ENCODE measurements at places on chromosomes 6 and 20.

- DNase-seq = no peak
These were observed 2.3 kb upstream of the PRIM2 start for GRCh38 chr6:57315111-57315510.

- DNase-seq = no peak
These were observed 68.5 kb downstream of the PLEKHG1 start for GRCh38 chr6:150667977-150668716.

DNA sequence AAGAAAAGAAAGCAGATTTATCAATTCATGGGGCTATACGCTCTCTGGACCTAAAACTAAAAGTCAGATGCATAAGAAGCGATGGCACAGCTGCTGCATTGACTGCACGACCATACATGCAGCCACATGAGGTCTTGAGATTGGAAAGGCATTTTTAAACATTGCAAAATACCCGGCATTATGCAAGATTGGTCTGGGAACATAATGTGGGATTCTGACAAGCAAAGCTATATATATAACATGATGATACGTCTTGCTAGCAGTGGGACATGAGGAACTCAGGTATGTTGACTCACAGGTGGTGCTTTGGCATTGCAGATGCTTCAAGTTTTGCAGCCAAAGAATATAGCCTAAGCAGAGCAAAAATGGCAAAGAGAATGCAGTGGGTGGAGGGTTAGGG lies 55.1 kb downstream of the SAMD3 start:
- no peak for DNase-seq

GRCh38 chr6:62446647-62447316 lies 160.8 kb upstream of the KHDRBS2 start:
- no peak for DNase-seq

DNA sequence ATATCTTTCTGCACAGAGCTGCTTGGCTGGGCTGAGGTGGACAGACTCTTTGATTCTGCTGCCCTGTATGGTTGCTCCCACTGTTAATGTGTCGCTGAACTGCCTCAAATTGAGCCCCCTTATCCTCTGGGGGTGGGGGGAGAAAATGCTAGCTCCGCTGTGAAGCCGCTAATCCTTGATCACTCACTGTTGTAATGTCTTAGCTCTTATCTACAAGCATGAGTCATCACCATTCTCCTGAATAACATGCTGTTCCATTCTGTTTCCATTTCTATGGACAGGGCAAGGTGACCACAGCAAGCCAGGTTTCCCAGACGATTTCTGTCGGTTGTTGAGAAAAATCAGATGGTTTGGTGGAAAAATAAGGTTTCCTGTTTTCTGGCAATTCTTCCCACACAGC lies 218.4 kb upstream of the GGTLC1 start:
- DNase-seq = no peak

DNA sequence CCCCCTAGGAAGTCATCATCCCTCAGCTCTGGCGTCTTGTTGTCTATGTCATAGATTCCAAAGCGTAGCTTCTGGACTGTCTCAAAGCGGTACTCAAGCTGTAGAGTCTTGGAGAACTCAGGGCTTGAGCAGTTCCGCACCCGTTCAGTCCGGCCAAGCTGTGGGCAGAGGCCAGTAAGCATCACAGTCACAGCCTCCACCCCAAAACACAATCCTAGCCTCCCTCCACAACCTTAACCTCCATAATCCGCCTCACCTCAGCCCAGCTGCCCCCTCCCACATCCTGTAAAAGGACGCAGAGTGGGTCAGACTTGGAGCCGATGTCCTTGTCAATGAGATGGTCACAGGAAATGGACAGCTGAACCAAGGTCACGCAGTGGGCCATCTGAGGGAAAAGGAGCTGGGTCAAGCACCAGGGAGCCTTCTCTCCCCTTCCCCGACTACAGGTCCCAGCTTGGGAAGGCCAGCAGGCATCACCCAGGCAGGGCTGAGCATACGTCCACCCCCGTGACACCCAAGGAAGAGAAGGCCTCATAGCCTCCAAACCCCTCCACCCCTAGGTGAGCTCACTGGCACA lies 17.0 kb downstream of the SPAG4 start:
- no peak for DNase-seq

GRCh38 chr6:150613269-150613668 lies 13.6 kb downstream of the PLEKHG1 start:
- no peak for DNase-seq

All from Panc1 (cell line).